ENCODE measurements at places on chromosomes 7 and 10.

- DNase-seq = no peak
These were observed 107.5 kb downstream of the DOCK1 start for GRCh38 chr10:127012769-127013152.

- DNase-seq = no peak
These were observed 112.5 kb downstream of the WDR11 start for GRCh38 chr10:120963594-120964220.

DNA sequence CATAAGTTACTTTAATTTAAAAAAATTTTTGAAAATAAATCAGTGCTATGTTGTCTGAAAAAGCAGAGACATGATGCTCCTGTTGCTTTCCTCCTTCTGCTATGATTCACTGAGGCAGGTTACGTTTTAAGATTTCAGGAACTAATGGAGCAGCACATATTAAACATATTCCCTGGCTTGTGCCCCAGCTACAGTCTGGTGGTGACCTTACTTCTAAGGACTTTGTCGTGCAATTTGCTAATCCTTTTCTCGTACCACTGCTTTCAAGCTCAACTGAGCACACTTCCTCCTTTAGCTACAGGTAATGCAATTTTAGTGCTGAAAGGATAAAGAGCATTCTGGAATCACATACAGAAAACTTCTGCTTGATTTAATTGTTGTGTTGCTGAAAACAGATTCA is 16.2 kb upstream of the PRR15 start:
- no peak for DNase-seq

DNA sequence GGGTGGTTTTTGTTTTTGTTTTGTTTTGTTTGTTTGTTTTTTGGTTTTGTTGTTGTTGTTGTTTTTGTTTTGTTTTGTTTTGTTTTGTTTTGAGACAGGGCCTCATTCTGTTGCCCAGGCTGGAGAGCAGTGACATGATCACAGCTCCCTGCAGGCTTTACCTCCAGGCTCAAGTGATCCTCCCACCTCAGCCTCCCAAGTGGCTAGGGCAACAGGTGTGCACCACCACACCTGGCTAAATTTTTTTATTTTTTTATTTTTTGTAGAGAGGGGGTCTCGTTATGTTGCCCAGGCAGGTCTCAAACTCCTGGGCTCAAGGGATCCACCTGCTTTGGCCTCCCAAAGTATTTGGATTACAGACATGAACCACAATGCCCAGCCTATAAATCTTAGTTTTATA is 115.9 kb upstream of the NFE2L3 start:
- DNase-seq = no peak

- DNase-seq = no peak
These were observed 71.7 kb downstream of the ICA1 start for GRCh38 chr7:8190119-8190895.

- no peak for DNase-seq
These were observed 590 bp downstream of the COL26A1 start for GRCh38 chr7:101363196-101363733.

Data from cortex of kidney (tissue), 1 donor.